ENCODE measurements at places on chromosomes 1 and 21. TPM values are rescaled to one million over a fixed set of nuclear protein-coding genes. Genes with fewer than 3 reads are reported as not detected.

GRCh38 chr1:214637722-214638458 is 34.9 kb downstream of the CENPF start:
- DNase-seq, result peak; percentile 11

Gene ACOT11
- total RNA-seq, result 2.7 TPM

- DNase-seq, result no peak
Measured at GRCh38 chr1:71640998-71641397, 560.2 kb upstream of the ZRANB2 start.

- DNase-seq, result no peak
Measured at GRCh38 chr1:112356765-112357164, 39.2 kb upstream of the CTTNBP2NL start.

DNA sequence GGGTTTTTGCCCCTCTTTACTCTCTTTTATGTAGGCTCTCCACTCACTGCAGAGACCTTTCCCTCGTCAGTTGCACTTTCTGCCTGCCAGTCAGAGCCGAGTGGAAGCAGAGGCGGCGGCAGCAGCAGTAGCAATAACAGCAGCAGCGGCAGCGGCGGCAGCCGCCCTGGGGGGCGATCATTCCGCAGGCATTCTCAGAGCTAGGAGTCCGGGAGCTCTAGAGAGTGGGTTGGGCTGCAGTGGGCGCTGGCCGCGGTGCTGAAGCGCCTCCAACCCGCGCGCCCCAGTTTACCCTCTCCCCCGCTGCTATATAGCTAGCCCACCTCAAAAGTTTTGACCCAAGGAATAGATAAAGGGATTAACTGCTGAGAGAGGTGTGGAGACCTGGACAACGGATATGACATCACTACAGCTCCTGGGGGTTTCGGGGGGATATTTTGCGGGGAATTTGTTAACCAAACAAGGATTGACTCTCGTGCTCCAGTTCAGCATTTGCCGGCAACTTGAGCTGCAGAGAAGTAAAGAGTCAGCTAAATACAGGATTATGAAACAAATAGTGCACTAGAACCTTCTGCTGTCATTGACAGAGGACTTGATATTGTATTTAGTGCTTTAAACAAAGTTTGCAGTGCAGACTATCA is at the start of gene OLFM3:
Gene OLFM3 (minus strand): TSS at position 102 of the 641 bp plus-strand sequence.
- DNase-seq, result peak; percentile 61

Data from neural crest cell (in vitro differentiated cells).